ENCODE measurements at places on chromosomes 11 and 22.

GRCh38 chr11:34351687-34352469 is 5.9 kb downstream of the ABTB2 start:
- peak; percentile 52 for DNase-seq

DNA sequence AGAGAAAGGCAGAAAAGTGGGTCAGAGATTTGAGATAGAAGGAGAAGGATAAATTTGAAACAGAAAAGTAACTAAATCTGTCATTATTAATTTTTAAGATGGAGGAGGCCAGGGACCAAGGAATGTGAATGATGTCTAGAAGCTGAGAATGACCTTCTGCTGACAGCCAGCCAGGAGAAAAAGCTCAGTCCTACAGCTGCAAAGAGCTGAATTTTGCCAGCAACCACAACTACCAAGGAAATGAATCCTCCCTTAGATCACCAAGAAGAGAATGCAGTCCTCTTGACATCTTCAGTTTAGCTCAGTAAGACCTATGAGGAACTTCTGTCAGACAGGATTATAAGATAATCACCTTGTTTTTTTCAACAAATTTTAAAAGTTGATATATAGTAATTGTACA is 538.2 kb downstream of the LRRC4C start:
- DNase-seq: no peak

DNA sequence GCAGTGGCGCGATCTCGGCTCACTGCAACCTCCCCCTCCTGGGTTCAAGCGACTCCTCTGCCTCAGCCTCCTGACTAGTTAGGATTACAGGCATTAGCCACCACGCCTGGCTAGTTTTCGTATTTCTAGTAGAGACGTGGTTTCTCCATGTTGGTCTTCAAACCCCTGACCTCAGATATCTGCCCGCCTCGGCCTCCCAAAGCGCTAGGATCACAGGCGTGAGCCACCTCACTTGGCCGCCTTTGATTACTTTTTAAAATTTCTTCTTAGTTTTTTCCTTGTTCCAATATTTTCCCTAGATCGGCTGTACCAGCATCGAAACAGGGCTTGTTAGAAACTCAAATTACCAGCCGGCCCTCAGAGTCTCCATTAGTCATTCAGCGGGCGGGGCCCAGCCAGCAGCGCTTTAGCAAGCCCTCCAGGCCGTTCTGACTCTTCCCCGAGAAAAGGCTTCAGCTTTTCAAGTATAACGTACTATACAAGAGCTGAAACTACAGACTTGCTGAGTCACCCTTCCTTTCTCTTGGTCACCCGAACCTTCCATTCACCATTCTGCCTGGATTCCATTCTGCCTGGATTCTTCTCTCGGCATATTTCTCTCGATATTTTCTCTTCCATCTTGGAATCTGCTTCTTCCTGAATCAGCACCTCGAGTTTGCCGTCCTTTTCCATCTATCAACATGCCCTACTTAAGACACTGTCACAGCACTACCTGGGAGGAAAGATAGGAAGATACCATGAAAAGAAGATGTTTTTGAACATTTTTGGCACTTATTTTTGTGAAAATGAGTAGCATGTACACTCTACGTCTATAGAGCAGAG is 6.7 kb upstream of the CAPRIN1 start:
- DNase-seq: peak; percentile 61

DNA sequence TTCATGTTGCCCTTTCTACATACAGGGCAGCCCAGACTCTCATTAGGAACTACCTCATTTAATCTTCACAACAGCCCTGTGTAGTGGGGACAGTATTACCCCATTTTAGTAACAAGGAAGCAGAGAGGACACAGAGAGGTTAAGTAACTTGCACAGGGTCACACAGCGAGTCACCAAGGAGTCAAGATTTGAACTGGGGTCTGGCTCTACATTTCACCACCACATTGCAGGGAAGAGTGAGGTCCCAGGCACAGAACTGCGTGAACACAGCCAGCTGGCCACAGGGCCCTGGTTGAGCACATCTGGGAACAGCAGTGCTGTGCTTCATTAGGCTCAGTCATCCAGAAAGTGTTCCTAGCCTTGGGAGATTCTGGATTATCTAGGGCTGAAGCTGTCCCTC is 45.4 kb upstream of the ISX start:
- no peak for DNase-seq

- DNase-seq: no peak
Observed at GRCh38 chr22:46338636-46339035, 3.1 kb downstream of the TRMU start.

DNA sequence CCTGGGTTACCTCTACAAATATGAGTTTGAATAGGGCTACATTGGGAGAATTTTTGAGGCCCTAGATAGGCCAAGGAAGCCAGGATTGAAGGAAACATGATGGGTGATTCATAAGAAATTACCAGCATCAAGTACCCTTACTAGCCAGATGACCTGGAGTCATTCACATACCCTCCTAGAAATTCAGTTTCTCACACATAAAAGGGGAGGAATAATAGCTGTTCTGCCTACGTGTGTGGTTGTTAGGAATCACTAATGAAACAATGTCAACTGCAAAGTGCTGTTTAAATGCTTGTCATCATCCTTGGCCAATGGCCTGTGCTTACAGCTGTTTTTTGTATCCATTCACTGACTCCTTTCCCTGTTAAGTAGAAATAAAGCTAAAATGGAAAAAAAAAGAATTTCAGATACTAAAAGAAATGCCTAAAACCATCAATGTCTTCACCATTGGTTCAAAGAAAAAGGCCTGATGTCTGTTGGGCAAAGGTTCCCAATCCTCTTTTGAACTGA is 114.4 kb downstream of the NCAM1 start:
- no peak for DNase-seq

- peak; percentile 2 for DNase-seq
Observed at GRCh38 chr22:25880524-25880923, 138.5 kb downstream of the MYO18B start.

GRCh38 chr11:126366064-126366822 is 10.8 kb downstream of the ST3GAL4 start:
- DNase-seq: peak; percentile 56

GRCh38 chr11:112498701-112499100 is 238.0 kb upstream of the PLET1 start:
- DNase-seq: no peak

DNA sequence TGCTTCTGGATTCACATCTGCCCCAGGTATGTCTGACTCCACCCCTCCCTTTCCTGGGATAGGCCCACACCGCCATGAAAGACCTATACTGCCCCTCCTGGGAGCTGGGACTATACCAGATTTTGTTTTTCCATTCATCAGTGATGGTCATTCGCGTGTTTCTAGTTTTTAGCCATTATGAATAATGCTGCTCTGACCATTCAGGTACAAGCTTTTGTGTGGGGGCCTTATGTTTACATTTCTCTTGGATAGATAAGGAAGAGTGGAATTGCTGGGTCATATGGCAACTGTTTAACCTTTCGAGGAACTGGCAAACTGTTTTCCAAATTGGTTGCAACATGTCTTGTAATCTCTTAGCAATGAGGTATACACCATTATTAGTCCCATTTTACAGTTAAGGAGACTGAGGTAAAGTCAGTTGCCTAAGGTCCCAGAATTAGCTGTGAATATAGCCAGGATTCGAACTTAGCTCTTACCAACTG is 1.2 kb upstream of the TBC1D10A start:
- peak; percentile 51 for DNase-seq

GRCh38 chr11:88068848-88069554 is 106.2 kb downstream of the RAB38 start:
- DNase-seq: no peak

GRCh38 chr22:39214006-39214382 is 30.8 kb downstream of the PDGFB start:
- peak; percentile 21 for DNase-seq

DNA sequence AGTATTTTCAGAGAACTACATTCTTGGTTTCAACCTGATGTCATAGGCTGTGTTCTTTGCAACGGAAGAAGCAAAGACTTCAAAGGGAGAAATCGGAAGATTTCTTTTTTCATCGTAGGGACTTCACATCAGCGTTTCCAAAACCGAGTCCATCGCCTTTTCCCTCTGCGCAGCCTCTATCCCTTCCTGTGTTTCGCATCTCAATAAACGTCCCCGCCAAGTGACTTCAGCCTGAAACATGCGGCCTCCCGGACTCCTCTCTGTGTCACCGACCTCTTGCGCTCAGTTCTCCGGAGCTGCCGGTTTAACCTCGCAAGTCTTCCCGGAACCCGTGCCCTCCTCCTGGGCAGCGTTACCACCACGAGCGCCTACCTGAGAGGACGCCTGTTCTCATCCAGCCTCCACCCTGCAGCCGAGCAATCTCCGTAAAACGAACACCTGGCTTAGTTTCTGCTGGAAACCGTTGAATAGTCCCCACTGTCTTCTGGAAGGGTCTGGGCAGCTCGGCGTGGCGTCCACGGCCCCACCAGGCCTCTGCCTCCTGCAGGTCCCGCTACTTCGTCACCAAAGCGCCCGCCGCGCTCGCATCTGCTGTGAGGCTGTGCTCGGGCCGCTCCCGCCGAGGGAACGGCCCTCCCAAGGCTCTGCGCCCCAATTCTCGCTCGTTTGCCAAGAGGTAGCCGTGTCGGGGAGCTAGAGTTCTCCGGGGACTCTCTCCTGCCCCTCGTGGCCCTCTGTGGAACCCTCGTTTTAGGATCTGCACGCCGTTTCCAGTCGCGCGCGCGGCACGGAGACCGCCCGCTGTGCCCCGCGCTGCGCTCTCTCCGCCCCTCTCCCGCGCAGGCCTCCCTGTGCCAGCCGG is at the start of gene GLB1L3:
TSS of gene GLB1L3 (plus strand) at position 846 of the 862 bp plus-strand sequence. CDS start 362 bp downstream, outside the sequence.
- no peak for DNase-seq

DNA sequence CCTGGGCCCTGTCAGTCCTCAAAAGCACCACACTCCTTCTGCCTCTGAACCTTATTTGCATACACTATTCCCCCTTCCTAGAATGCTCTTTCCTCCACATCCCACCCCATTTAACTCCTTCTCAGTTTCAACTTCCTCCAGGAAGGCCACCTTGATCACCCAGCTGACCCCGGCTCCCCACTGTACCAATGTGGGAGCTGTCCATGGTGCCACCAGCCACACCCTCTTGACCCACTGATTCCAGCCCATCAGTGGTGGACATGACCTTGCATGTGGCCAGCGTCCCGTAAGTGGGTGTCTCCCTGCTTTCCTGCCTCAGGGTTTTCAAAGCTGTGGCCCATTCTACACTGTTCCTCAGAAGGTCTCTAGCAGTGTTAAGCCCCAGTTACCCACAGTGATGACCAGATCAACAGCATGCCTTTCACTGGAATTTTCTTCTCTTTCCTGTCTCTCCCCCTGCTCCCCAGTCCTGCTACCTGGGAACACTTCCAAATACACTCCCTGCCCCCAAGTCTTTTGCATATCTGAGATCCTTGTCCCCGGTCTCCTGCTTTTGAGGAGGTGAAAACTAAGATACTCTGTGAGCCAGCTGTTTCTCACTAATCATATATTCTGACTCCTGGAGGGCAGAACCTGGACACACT is 346.6 kb downstream of the MN1 start:
- no peak for DNase-seq

GRCh38 chr22:40243891-40244290 is 66.2 kb downstream of the TNRC6B start:
- DNase-seq: no peak

GRCh38 chr22:23901600-23901999 is 7.4 kb downstream of the MIF start:
- no peak for DNase-seq

GRCh38 chr11:124605719-124606118 is 5.5 kb upstream of the PANX3 start:
- no peak for DNase-seq

- no peak for DNase-seq
Observed at GRCh38 chr22:50139843-50140415, 30.6 kb upstream of the PANX2 start.

DNA sequence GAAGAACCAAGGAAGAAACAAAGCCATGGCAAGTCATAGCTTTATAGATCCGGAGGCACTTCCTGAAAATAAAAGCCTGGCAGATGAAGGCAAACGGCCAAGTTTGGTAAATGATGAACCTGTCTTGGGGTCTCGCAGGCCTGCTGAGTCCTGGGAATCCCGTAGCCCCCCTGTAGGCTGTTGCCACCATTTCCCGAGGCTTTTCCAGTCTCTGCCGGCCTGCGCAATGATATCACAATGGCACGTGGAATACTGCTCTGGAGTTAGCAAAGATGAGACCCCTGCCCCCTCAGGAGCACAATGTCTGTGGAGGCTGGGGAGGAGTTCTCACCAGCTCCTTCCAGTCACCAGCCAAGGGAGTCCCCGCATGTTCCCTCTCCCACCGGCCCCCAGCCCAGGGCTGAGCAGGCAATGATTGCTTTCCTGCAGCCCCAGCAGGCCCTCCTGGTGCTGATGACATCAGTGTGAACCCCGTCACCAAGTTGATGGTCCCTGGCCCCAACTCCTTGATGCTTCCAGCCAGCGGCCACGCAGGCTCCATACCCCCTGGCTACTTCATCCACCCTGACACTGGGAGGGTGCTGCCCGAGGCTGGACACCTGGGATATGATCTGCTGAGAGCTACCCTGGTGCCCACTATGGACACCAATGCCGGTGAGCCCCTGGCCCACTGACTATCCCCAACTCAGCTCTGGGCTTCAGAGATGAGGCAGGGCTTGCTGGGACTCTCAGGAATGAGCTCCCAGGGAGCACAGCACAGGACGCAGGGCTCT is 55.9 kb downstream of the BTG4 start:
- DNase-seq: no peak

GRCh38 chr22:28674121-28674563 is 5.5 kb downstream of the TTC28 start:
- no peak for DNase-seq

- DNase-seq: no peak
Observed at GRCh38 chr11:2086239-2087040, 52.7 kb downstream of the IGF2 start.

DNA sequence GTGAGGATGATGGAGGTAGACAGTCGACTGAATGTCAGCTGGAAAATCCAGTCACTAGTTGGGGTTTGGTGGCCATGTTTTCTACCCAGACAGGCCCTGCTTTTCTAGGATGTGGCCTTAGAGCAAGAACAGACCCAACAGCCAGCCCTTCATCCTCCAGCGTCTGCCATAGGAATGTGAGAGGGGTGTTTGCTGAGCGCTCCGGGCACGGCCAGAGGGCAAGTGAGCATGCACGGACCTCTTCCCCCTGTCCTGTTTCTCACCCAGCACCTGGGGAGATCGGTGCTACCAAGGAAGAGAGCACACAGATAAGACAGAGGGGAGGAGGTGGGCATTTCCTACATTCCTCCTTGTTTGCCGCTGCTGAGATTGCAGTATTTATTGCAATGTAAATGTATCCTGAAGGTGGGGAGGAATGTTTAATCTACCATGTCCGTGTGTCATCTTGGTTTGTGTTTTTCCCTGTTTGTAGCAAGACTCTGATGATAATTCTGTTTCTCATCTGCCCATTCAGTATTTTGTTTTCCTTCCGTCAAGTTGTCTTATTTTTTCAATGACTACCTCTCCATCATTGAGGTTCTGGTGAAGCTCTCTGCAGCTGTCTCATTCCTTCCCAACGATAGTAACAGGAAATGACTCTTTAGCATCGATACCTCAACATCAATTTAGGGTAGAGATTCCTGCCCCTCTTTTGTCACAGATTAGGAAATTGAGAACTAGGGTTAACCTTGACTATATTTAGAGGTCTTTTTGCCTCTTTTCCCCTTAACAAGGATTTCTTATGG is 4.9 kb upstream of the ATF4 start:
- no peak for DNase-seq

DNA sequence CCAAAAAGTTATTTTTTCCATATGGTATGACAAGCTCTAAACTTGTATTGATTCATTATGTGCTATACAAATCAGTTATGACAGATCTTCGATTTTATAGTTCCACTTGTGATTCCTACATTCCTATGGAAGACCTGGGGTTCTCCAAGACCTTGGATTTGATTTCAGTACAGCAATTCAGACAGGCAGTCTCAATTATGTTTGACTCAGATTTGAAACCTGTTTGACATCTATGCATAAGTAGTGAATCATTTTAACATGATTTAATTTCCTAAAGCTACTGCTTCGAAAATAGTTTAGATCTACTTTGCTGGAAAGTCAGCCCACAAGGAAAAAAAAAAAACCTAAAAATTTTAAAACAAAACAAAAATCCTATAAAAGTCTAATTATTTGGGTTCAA is 820.4 kb downstream of the LUZP2 start:
- DNase-seq: no peak
